ENCODE measurements at places on chromosomes 16 and 17.

GRCh38 chr17:81667754-81668153 lies 1.2 kb downstream of the CCDC137 start:
- DNase-seq, result no peak

GRCh38 chr17:41906465-41907184 lies 12.1 kb downstream of the ACLY start:
- DNase-seq, result no peak

GRCh38 chr16:81500833-81501521 lies 56.4 kb downstream of the CMIP start:
- no peak for DNase-seq

DNA sequence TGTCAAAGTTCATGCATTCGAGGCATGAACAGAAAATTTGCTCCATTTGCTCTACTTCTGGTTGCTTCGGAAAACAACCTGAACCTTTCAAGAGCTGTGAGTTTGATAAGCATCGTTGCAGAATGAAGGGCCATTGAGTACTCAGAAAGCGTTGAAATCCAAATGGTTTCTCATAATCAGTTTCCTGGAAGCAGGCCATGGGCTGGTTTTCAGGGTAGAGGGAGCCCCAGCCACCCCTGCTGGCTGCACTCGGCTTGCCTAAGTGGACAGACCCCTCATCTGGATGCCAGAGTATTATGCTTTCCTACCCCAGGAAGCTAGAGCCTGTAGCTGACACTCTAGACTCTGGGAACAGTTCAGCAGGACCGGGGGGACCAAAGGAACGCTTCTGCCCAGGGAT lies 24.4 kb downstream of the SCNN1G start:
- no peak for DNase-seq

- DNase-seq, result no peak
Observed at GRCh38 chr17:37361543-37361942, 14.2 kb upstream of the C17orf78 start.

- DNase-seq, result no peak
Observed at GRCh38 chr16:27270349-27270748, 1.8 kb upstream of the NSMCE1 start.

GRCh38 chr17:67461228-67461780 lies 84.2 kb downstream of the PITPNC1 start:
- no peak for DNase-seq

GRCh38 chr16:50671644-50672260 lies 9.4 kb downstream of the SNX20 start:
- DNase-seq, result no peak

DNA sequence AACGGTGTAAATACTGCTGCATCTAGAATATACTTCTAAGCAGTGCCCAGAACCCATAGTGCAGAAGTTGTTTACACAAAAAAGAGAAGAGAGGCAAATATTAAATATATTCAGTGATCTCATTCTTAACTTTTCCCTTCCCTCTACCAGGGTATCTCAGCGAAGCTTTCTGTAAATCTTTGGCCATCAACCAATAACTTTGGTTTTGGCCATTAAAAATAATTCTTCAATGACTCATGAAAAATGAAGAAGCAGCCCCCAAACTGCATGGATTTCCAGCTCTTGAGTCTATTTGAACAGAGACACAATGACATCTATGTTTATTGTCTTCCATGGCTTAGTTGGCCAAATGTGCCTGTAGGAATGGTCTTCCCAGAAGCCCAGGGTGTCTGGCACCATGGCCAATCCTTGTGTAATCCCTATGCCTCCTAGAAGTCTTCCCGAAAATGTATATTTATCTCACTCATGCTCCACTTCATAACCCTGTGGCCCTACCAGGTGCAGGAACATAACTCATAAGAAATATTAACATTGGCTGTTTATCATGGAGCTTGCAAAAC lies 646.6 kb downstream of the TOX3 start:
- no peak for DNase-seq

DNA sequence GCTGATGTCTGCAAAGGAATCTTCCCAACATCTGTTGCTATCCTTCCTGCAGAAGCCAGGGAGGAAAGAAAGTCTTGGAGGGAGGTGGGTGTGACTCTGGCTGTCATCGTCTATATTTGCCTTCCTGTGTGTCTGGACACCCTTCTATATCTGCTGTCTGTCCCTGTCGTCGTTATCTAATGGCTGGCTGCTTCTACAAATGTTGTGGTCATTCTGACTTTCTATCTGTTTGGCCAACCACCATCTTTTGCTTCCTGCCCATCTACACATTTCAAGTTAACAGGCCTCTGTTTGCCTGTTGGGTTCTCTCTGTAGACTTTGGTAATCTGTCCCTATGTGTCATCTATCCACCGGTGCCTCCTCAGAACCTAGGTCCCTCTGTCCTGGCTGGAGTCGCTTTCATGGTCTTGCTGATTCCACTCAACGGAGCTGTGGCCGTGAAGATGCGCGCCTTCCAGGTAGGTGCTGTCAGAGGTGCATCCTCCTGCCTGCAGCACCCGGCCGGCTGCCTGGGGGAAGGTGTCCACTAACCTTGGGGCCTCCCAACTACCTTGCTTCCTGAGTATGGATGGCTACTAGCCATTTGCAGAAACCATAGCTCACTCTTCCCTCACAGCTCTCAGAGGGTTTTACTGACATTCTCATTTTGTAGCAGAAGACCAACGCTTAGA lies 30.2 kb downstream of the ABCC3 start:
- DNase-seq, result no peak

- DNase-seq, result no peak
Observed at GRCh38 chr16:74732707-74733350, 32.2 kb upstream of the MLKL start.

DNA sequence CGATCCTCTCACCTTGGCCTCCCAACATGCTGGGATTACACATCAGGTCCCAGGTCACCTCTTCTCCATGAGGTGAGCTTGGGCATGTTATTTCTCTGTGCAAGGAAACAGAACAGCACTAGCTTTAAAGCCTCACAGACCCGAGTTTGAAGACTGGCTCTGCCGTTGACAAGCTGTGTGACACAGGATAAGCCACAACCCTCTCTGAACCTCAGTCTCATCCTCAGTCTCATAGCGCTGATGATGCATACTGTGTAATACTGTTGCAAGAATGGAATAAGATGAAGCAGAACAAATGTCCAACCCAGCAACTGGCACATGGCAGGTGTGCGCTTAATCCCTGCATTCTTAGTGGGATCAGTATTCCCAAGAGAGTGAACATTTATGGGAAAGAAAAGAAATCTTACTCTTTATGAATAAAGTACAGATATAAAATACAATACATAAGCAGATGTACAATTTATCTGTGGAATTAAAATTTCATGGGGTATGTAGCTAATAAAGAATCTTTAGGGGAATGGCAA lies 43.5 kb downstream of the ABAT start:
- DNase-seq, result no peak

DNA sequence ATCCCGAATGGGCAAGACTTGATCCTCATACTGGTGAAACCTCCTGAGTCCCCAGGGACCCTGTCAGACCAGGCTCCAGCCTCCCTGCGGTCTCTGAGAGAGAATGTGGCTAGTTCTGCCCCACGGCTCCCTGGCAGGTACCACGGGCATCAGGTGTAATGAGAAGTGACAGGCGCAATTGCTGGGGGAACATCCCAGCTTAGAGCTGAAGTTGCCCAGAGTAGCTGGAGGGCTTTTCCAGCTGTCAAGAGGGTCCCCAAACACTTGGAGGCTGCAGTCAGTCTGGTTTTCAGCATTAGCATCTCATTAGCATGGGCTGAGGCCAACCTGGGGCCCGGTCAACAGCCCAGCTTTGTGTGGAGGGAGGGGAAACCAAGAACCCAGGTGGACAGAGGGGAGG lies 100.0 kb upstream of the TMEM132E start:
- DNase-seq, result no peak

All from GM12891 (cell line).